ENCODE measurements at places on chromosomes 5 and 9.

DNA sequence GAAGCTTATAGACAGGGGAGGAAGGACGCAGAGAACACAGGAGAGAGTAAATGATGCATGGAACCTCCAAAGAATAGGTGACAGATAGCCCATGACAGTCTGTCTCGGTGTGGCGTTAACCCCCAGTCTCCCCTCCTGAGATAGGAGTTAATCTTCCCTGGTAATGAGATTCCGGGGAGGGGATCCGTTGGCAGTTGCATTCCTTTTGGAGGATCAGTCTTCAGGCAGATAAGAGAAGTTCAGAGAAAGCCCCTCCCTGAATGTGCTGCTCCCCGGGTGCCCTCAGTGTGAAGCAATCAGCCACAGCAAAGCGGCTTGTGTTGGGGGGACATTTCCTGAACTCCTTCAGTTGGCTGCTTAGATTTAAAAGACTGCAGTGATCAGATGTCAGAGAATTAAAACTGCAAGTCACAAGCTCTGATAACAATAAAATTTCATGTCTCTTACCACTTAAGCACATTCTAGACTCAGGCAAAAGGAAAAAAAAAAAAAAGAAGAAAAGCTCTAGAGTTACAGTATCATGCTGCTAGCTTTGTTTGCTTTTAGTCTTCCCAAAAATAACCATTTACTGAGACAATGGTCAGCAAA, 121.1 kb downstream of the EGFLAM start:
- no peak for DNase-seq

DNA sequence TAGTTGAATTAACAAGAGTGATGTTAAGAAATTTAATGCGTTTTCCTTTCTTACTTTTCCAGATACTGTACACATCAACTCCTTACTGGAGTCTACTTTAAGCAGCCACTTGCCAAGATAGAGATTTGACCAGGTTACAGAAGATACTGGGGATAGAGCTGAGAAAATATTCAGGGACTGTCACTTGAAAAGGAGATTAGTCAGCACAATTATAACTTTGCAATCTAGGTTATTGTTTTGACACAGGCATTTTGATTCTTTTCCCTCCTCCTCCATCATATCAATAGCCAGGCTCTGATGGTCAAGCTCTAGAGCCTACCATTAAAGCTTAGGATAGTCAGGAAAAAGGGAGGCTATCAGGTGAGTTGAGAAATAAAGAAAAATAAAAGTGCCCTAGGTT, 345.9 kb upstream of the ITGA1 start:
- no peak for DNase-seq

- no peak for DNase-seq
These were observed 113.3 kb upstream of the SHB start for GRCh38 chr9:38182321-38182720.

- no peak for DNase-seq
These were observed 988 bp downstream of the GFM2 start for GRCh38 chr5:74765929-74766328.

Measured in fibroblast of lung (primary cell).